OCI-M1 (cell line): ENCODE measurements at places on chromosomes 2 and 18.

DNA sequence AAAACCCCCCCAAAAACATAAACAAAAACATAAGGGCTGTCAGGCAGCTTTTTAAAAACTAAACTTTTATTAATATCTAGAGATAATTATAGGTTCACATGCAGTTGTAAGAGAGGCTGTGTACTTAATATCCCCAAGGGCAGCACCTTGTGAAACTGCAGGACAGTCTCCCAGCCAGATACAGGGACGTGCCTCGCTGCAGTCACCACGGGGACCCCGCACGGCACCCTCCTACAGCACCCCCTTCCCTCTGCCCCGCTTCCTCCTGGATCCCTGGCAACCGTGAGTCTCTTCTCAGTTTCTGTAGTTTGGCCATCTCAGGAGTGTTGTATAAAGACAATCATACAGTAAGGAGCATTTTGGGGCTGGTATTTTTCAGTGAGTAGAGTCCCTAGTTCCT lies 6.8 kb upstream of the COLEC11 start:
- no peak for DNase-seq

- no peak for DNase-seq
Observed at GRCh38 chr2:182228741-182229140, 198.1 kb downstream of the PDE1A start.

DNA sequence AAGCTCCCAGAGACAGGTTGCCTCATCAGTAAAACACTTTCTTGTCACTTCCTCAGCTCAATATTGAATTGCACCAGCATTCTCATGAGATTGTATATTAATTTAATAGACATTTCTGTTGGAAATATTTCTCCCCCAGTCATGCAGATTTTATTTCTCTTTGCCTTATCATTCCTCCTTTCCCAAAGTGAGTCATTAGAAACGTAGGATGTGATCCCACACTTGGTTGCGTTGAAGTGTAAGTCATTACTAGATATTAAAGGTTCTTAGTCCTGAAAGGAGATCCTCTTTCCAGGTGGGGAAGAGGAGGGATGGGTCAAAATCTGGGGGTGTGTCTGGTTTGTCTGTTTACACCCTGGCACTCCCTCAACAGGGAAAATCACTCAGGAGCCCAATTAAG lies 438.2 kb downstream of the SLC4A3 start:
- no peak for DNase-seq

GRCh38 chr2:40401896-40402295 lies 50.0 kb downstream of the SLC8A1 start:
- no peak for DNase-seq

GRCh38 chr2:70141902-70142589 lies 48.8 kb downstream of the C2orf42 start:
- peak; percentile 78 for DNase-seq

DNA sequence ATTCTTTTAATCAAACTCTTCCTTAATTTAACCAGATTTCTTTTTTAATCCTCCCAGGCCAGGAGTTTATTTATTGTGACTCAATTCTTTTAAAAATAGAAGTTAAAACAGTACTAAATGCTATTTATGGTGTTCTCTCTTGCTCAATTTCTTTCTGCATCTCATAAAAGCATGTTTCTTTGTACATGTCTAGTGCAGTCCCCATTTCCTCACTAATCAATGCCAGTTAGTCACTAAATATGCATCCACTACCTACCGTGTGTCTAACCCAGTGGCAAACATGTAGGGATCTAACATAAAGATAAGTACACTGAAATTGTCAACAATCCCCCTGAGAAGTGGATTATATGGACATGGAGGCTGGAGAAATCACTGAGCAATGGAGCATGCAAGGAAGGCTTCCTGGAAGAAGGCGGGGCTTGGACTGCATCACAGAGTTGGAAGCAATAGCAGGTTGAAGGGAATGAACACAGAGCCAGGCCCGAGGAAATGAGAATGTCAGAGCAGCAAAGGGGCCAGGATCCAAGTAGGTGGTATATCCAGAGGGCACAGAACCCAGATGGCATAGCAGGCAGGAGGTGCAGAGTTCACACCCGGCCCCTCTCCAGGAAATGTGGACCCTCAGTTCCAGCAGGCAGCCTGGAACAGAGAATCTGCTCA lies 105.3 kb upstream of the FOSL2 start:
- no peak for DNase-seq

GRCh38 chr2:126908721-126909177 lies 10.1 kb downstream of the TEX51 start:
- DNase-seq: no peak

GRCh38 chr18:12121175-12122042 lies 27.8 kb downstream of the ANKRD62 start:
- peak; percentile 31 for DNase-seq

- DNase-seq: no peak
Observed at GRCh38 chr2:11907190-11907589, 160.8 kb downstream of the LPIN1 start.

DNA sequence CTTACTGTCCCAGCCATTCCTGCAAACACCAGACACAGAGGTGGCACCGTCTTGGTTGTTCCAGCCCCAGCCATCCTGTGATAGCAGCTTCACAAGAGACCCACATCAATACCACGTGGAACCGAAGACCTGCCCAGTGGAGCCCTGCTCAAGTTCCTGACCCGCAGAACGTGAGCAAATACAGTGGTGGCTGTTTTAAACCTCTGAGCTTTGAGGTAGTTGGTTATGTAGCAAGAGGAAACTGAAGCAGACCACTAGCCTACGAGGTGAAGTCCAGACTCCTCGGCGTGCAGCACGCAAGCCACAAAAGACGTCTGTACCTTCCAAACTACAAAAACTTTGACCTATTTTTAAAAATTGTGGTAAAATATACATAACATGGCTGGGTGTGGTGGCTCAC lies 96.1 kb upstream of the ODC1 start:
- DNase-seq: no peak

DNA sequence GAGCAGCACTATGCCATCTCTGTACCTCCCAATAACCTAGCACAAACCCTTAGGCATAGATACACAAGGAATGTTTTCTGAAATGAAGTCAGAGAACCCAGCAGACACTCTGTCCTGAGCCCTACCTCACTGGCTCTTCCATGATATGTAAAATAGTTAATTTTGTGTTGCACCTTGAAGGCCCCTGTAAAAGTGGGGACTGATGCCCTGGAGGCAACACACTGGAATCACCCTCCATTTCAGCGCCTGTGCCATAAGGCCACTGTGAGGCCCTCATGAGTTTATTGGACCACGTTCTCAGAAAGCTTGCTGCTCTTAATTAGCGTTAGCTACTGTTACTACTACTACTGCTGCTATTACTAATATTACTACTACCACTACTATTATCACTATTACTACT lies 670.1 kb upstream of the SOX11 start:
- no peak for DNase-seq

DNA sequence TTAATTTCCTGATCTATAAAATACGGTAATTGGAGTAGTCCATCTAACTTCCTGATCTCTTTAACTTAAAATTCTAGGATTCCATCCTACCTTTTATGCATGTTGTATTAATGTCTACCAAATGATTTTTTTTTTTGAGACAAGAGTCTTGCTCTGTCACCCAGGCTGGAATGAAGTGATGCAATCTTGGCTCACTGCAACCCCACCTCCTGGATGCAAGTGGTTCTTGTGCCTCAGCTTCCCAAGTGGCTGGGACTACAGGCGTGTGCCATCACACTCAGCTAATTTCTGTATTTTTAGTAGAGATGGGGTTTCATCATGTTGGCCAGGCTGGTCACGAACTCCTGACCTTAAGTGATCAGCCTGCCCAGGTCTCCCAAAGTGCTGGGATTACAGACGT lies 47.8 kb downstream of the CFAP36 start:
- no peak for DNase-seq

DNA sequence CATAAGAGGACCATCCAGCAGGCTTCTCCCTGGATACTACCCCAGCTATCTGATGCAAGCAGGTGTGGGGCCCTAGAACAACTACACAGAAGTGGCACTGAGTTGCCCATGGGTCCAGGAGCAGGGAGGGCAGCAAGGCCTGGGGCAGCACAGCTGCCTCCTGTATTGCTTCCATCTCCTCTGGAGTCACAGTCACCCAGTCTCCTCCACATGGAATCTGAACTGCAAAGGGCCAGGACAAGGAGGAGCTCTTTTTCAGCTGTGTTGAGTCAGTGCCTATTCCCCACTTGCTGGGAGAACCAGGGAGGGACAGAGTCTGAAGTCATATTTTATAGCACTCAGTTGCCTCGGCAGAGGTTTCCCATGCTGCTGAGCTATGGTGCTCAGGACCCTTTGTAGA lies 67.9 kb upstream of the ALPP start:
- no peak for DNase-seq

DNA sequence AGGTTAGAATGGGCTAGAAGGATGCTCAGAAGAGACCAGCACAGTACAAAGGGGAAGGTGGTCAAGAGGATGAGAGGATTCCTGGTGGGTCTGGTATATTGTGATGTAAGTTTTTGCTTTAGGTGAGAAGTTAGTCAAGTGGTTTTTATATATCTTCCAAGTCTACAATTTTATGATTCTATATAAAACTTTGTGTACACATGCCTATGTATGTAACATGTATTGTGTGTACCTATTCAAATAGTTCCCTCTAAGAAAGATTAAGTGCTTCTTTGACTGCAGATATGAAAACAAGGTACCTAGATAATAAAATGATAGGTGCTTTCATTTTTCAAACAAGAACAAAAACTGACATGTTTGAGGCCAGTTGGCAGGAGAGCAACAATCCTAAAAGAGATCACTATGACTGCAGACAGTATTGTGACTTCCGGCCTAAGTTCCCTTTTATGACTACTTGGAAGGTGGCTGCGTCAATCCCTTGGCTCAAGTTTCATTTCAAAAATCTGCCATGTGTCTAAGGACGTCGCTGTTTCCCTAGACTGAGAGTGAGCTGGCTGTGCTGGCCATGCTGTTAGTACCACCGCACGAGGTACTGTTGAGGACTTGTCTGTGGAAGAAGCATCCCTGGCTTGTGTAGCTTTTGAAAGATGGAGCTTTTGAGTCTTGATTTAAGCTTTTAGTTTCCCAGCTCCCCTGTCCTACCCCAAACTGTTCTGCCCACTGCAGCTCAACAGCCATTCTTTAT lies 123.1 kb downstream of the PRPF40A start:
- peak; percentile 72 for DNase-seq

DNA sequence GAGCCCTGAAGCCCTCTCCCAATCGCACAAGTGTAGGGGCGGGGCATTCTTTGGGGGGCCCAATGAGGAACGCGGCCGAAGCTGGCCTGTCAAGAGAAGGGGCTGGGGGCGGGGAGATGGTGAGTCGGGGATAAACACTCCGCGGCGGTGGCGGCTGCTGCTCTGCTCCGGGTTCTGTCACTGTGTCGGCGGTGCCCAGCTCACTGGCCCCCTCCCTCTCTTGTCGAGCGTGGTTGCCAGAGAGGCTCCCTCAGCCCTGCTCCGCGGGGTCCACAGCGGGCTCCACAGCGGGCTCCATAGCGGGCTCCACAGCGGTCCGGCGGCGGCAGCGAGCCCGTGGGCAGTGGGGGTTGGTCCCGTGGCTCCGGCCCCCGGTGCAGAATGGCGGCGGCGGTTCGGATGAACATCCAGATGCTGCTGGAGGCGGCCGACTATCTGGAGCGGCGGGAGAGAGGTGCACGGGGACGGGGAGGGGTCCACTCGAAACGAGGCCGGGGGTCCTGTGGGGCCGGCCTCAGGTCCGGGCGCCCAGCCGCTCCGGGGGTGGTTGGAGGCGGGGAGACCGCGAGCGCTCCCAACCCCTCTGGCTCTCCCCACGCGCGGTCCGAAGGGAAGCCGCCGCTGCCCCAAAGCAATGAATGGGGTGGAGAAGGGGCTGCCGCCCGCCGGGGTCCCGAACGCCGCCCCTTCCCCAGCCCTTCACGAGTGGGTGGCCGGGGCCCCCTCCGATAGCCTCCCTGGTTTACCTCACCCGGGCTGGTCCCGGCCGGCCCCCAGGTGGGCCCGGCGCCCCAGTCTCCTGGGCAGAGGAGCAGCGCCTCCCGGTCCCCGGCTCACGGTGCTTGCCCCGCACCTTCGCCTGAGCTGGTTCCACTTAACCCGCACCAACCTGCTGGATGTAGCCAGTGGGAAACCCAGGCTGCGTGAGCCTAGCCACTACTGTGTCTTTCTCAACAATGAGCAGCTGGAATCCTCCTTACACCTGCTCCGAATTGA lies at the start of gene MXD1:
Gene MXD1 (plus strand): TSS at position 160 of the 996 bp plus-strand sequence. CDS start 222 bp downstream, at position 382.
- DNase-seq: peak; percentile 34

- no peak for DNase-seq
Observed at GRCh38 chr18:49074505-49074904, 123.7 kb upstream of the SMAD7 start.

- DNase-seq: no peak
Observed at GRCh38 chr2:42902939-42903709, 110.7 kb upstream of the HAAO start.
